Stimulated activated CD8-positive, alpha-beta memory T cell treated with anti-CD3 and anti-CD28 coated beads, Interleukin-4, amount 100 ng/mL, for 1 hour (primary cell): ENCODE measurements at places on chromosomes 7 and 10.

GRCh38 chr10:127804696-127805095, 67.7 kb downstream of the FOXI2 start:
- no peak for DNase-seq

- peak; percentile 2 for DNase-seq
Measured at GRCh38 chr7:29684787-29685650, 121.3 kb upstream of the WIPF3 start.

GRCh38 chr10:24915304-24915703, 37.1 kb downstream of the PRTFDC1 start:
- DNase-seq = no peak

DNA sequence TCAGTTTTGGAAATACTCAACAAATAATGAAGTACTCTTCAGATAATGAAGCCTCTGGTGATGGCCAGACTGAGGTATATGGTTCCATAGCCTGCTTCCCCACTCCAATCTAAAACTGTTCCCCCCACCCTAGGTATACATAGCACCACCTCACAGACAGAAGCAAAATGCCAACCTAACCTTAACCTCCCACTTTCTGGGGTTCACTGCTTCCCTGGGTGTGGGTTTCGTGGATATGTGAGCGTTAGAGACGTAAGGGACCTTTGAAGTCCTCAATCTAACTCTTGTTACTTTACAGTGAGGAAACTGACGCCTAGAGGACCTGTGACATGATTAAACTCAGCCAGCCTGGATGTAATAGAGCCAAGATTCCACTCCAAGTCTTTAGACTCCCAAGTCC, 1.4 kb downstream of the RHBDD2 start:
- no peak for DNase-seq

- no peak for DNase-seq
Measured at GRCh38 chr10:18583575-18584270, 67.7 kb downstream of the NSUN6 start.

DNA sequence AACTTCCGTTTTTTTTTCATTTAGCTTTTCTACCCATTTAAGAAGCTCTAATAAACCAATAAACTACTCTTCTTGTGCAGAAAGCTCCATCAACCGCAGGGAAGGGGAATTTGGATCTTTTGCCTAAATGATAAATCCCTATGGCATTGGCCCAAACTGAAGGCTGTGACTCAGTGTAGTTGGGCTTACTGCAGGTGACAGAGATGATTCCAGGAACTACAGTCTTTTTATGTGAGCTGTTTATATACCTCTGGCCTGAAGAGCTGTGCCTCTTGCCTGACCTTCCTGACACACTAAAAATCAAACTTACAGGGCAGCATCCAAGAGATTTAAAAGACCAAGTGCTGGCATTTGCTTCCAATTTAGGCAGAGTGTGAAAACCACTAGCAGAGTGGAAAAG, 25.2 kb downstream of the ABCB1 start:
- no peak for DNase-seq

GRCh38 chr10:91593366-91593765, 39.5 kb downstream of the PPP1R3C start:
- no peak for DNase-seq

DNA sequence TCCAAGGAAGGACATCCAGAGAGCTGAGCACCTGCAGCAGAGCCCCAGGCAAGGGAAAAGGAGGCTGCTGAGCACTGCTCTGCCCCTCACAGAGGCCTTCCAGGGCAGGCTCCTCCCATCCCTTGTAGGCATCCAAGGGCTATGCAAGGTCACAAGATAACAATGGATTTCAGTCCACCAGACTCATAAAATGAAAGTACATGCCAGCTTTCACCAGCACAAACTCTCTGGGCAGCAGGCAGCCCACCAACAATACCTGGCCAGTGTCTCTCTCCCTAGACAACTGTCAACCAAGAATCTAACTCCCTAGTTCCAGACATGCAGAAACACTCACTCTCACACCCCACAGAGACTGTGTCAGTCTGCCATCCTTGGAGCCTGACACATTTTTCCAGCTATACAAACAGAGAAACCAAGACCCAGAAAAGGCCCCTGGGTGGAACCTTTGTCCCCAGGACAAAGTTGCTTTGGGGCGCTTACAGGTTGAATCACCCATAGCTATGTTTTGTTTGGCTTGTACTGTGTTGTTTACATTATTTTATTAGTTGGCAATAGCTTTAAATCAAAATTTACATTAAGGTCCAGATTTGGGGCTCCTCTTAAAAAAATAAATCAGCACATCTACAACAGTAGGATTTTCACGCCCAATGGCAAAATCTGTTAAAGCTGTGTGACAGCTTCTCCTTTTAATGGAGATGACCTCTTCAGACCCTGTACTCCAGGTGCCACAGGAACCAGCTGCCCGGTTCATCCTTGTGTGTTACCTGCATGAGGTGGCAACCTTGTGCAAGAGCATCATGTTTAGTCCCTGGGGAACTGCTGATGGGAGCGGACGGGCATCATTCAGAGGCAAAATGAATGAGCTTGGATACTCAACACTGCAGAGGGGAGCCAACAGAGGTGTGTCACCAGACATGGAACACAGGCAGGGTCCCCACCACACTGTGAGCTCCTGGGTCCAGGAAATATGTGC, 5.2 kb downstream of the GRID1 start:
- no peak for DNase-seq

GRCh38 chr7:124550036-124550435, 215.6 kb downstream of the GPR37 start:
- DNase-seq = no peak

DNA sequence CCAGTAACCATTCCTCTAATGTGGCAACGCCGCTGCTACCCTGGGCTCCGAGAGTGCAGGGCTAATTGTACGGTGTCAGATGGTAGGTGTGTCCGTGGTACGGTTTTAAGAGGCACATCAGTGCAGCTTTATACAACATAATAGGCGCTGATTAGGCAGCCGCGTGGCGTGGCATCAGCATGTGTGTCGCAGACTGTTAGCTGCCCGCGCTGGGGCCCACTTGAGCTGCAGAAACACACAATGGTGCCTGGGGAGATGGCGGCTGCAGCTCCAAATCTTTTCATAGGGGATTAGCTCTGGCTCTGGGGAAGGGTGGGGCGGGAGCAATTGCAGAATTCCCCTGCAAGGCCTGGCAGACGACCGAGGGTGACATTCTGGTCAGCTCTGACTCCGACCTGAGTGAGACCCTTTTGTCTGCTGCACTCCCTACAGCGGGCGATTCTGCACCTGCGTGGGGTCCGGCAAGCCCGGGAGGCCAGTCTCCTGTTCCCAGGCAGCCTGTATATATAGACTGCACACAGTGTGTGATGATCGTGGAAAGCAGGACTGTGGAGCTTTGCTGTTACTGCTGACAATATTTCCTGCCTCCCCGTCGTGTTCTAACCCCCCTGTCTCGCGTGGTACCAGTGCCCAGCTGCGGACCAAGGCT, 722.7 kb upstream of the CELF2 start:
- DNase-seq = no peak

- DNase-seq = no peak
Measured at GRCh38 chr10:12533151-12533550, 183.8 kb downstream of the CAMK1D start.

DNA sequence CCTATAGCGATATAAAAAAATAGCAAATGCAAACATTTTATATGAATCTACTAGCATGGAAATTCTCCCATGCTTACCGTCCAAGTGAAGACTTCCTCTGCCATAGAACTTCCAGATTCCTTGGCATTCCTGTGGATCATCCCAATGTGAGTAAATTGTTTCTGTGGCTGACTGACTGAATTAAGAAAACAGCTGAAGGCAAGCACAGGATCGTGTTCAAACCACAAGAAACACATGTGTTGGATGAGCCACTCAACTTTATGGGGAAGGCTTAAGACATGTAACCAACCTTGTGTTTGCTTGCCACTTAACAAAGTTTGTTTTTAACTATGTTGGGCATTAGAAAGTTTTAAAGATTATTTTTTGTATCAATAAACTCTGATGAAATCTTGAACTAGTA, 2.6 kb upstream of the MYPN start:
- DNase-seq = no peak

- DNase-seq = no peak
Measured at GRCh38 chr7:11082552-11083213, 109.0 kb downstream of the PHF14 start.

GRCh38 chr7:42940985-42941847, 9.0 kb downstream of the MRPL32 start:
- peak; percentile 54 for DNase-seq

DNA sequence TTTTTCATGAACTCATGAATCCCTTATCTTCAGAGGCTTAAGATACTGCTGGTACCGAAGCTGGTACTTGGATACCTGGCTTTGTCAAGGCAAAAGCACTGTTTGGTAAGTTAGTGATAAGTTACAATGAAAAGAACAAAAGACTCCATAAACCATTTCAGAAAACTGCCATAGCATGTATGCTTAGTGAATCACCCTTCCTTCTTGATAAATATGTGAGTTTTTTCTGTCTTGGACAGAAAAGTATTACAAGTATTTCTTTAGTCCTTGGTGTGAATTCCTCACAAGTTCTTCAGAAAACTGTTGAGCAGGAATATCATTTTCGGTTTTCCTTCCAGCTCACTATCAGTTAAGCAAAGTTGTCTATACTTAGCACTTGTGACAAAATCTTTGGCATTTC, 25.6 kb downstream of the PUS7 start:
- DNase-seq = no peak

GRCh38 chr10:74672430-74673165, 153.8 kb upstream of the KAT6B start:
- no peak for DNase-seq

GRCh38 chr7:46396481-46396880, 475.4 kb upstream of the IGFBP3 start:
- no peak for DNase-seq

DNA sequence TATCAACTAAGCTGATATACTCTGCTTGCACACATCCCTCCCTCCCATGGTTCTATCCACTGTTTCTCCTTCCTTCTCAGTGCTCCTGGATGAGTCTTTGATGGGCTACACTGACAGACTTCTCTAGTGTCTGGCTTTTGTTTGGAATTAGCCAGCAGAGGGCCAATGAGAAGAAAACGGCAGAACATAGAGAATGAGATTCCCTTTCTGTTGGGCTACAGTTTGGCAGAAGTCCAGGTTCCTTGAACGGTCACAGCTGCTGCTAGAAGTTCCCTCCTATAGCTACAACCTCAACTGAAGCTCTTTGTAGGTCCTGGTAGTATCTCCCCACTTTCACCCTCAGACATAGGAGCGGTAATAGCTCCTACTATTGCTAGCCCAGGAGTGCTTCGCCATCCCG, 251.1 kb upstream of the LRRN3 start:
- no peak for DNase-seq

DNA sequence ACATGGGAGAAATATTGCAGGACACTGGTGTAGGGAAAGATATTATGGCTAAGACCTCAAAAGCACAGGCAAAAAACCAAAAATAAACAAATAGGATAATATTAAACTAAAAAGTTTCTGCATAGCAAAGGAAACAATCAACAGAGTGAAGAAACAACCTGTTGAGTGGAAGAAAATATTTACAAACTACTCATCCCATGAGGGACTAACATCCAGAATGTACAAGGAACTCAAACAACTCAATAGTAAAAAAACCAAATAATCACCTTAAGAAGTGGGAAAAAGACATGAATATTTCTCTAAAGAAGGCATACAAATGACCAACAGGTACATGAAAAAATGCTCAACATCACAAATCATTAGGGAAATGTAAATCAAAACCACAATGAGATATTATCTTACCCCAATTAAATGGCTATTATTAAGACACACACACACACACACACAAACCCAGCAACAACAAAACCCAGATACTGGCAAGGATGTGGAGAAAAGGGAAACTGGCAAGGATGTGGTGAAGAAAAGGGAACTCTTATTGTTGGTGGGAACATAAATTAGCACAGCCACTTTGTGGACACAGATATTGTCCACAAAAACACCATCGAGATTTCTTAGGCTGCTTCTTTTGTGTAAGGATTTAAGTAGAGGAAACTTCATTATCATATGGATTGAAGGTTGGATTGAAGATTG, 9.8 kb upstream of the RAB18 start:
- DNase-seq = no peak

DNA sequence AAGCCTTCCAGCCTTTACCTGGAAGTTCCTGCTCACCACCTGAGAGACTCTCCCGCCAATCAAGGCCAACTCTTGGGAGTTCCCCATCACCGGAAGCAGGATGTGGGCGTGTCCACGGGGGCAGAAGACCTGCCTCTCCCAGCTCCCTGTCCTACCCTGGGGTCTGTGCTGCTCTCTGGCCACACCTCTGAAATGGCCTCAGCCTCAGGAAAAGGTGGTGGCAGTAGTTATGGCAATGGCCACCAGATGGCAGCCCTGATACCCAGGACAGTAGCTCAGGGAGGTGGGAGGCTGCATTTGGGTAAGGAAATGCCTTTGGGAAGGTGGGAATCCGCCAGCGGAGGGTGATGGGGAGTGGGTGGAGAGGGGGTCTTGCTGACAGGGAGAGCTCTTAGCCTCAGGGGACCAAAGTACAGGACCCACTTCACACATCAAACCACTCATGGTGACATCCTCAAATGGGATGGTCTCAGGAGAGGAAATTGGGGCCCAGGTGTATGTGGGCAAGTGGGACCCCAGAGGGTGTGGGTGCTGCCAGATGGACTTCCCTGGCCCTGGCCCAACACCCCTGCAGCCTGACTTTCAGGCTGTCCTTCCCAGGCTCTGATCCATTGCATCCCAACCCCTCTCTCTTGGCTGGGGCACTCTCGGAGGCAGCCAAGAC, 33.9 kb downstream of the KAZALD1 start:
- DNase-seq = peak; percentile 11

GRCh38 chr7:2181077-2181854, 51.5 kb downstream of the MAD1L1 start:
- no peak for DNase-seq

DNA sequence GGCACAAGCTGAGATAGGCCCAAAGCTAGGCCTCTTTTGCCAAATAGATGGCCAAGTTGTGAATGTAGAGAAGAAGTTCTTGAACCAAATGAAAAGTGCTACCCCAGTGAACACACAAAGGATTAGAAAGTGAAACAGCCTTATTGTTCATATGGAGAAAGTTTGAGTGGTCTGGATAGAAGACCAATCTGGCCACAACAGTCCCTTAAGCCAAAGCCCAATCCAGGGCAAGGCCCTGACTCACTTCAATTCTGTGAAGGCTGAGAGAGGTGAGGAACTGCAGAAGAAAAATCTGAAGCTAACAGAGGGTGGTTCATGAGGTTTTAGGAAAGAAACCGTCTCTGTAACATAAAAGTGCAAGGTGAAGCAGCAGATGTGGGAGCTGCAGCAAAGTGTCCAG, 18.7 kb upstream of the ATP6V0A4 start:
- no peak for DNase-seq
